ENCODE measurements at places on chromosomes 2 and 18.

DNA sequence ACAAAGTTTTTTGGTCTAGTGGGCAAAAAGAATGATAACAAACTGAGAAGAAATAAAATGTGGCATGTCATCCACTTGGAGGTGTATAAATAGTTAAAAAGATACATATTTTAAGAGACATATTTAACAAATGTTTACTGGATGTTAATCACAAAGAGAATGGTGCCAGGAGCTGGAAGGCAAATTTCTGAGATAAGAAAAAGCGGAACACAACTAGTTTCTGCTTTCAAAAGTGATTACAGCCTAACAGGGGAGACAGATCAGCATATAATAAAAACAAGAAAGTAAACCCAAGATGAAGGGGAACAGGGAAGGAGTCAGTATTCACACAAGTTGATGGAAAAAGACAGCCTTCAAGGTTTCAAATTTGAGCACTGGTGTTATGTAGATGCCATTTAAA, 91.3 kb downstream of the OLA1 start:
- DNase-seq, result no peak

- DNase-seq, result no peak
Measured at GRCh38 chr18:24263050-24263449, 124.2 kb downstream of the CABYR start.

- DNase-seq, result no peak
Measured at GRCh38 chr2:152427902-152428301, 92.9 kb downstream of the FMNL2 start.

GRCh38 chr2:71944806-71945602, 202.7 kb downstream of the CYP26B1 start:
- no peak for DNase-seq

GRCh38 chr2:224022486-224022885, 16.6 kb downstream of the SERPINE2 start:
- DNase-seq, result no peak

GRCh38 chr18:66575263-66575662, 28.6 kb downstream of the CDH19 start:
- DNase-seq, result no peak

DNA sequence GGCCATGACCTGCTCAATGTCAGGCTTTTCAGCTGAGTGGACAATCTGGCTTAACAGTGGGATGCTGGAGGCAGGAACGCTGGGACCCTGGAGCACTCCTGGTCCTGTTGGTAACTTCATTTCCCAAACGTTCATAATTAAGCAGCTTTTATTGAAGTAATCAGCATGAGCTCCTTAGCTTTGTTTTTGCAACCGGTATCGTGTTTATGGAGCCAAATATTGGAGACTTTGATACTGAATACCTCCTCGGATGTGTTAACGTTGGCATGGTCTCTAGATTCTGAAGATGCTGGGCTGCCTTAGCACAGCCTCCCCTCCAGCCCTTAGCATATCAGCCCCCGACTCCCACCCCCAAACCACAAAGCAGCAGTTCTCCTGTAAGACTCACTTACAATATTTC, 60.7 kb downstream of the OSR1 start:
- no peak for DNase-seq

- no peak for DNase-seq
Measured at GRCh38 chr18:54382733-54383252, 25.1 kb downstream of the C18orf54 start.

- no peak for DNase-seq
Measured at GRCh38 chr18:910247-910646, 5.6 kb downstream of the ADCYAP1 start.

GRCh38 chr2:203804764-203805485, 62.6 kb upstream of the CTLA4 start:
- no peak for DNase-seq

- DNase-seq, result no peak
Measured at GRCh38 chr2:219570194-219570923, 980 bp downstream of the OBSL1 start.

DNA sequence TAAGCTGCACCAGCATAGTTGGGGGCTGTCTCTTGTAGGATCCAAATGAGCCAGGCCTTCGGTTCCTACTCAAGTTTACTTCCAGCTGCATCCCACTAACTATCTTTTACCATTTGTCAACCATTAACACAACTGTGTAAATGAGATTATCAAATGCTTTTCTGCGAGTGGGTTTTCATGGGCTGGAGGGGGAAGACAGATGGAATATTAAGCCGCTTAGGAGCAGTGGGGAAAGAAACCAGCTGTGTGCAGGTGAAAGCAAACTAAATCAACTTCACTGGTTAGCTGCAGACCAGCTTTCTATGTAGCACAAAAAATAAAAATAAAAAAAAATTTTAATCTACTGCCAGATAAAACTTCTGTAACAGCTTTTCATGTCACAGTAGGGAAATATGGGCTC, 307.3 kb upstream of the FBXO11 start:
- DNase-seq, result no peak

DNA sequence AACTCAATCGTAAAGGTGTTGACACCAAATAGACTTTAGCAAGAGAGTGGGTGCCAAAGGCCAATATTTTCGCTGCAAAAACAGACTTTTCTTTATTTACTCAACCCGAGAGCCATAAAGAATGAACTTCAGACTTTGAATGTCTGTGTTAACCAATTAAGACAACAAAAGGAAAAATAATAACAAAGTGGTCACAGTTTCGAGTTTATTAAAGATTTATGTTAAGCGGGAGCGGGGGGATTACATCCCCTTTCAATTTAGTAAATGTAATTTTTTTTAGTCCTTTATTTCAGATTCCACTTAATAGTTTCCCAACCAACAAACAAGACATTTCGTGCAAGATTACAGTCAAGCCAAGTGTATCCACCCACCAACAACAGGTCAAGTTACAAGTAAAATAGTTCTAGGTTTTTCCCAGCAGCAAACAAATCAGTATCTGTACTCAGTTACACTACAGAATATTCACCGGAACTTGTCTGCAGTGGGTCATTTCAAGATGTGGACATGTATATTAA, 9.0 kb downstream of the CDH2 start:
- no peak for DNase-seq

GRCh38 chr2:127515383-127515915, 10.8 kb downstream of the IWS1 start:
- no peak for DNase-seq

DNA sequence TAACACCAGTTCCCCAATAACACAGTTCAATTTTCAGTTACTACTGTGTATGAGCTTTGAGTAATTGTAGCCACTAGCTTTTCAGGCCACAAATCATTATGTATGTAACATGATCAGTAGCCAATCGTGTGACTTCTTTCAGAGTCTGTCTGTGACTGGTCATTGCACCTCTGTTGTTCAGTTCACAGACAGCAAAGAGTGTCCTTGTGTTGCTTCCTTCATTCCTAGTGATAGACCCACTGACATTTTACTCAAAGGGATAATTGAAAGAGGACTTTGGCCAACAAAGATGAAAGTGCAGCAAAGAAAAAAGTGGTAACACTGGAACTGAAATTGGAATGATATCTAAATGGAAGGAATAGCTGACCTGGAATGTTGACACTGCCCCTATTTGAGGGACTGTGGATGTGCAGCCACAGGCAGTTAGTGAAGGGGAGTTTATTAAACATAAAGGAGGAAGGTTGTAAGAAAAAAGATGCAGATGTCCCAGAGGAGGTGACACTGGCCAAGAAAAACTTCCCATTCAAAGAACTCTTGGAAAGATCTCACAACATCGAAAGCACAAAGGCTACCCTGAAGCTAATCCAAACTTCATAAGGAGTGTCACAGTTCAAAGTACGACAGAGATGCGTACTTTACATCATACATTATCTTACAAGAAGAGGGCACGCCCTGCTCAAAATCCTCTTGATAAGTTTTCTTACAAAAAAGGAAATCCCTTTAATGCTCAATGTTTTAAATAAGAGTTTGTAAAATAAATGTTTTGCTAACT, 19.3 kb downstream of the TTC39C start:
- DNase-seq, result peak; percentile 8

GRCh38 chr2:191049728-191050639, 36.0 kb upstream of the STAT1 start:
- DNase-seq, result no peak

- no peak for DNase-seq
Measured at GRCh38 chr2:235937087-235937486, 231.1 kb downstream of the GBX2 start.

DNA sequence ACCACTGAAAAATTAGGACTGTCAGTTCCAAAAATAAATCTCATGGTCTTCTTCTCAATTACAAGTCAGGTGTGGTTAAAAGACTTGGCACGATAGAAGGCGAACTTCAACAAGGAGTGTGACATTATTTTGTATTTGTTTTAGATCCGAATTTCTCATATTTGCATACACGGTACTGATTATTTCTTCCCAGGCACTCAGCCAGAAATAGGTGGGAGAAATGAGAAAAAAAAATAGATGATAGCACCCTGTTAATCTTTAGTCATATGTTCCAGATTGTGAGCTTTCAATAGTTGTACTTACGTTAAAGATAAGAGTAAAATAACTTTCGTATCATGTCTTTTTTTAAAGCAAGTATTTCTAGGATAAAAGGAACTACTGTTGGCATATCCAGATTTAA, 106.1 kb downstream of the DTNA start:
- no peak for DNase-seq

- no peak for DNase-seq
Measured at GRCh38 chr2:173496746-173497145, 142.1 kb downstream of the CDCA7 start.

DNA sequence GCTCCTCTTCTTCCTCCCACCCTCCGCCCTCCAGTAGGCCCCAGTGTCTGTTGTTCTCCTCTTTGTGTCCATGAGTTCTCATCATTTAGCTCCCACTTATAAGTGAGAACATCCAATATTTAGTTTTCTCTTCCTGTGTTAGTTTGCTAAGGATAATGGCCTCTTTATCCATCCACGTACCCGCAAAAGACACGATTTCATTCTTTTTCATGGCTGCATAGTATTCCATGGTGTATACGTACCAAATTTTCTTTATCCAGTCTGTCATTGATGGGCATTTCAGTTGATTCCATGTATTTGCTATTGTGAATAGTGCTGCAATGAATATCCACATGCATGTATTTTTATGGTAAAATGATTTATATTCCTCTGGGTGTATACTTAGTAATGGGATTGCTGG, 82.2 kb downstream of the COPS8 start:
- DNase-seq, result no peak

DNA sequence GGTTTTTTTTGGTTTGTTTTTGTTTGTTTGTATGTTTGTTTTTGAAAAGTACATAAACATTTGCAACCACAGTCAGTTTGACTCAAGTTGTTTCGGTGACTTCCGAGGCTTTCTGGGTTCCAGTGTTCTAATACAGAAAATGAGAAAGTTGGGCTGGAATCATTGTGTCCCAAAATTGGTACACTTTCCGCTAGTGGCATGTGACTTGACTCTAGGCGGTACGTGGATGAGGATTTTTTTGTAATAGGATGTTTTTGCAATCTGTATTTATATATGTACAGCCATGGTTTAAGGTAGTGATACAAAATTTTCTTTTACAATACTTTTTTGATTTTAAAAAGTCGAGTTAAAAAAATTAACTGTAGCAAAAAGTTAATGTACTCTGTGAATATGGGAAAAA, 1.7 kb downstream of the MFF start:
- no peak for DNase-seq

DNA sequence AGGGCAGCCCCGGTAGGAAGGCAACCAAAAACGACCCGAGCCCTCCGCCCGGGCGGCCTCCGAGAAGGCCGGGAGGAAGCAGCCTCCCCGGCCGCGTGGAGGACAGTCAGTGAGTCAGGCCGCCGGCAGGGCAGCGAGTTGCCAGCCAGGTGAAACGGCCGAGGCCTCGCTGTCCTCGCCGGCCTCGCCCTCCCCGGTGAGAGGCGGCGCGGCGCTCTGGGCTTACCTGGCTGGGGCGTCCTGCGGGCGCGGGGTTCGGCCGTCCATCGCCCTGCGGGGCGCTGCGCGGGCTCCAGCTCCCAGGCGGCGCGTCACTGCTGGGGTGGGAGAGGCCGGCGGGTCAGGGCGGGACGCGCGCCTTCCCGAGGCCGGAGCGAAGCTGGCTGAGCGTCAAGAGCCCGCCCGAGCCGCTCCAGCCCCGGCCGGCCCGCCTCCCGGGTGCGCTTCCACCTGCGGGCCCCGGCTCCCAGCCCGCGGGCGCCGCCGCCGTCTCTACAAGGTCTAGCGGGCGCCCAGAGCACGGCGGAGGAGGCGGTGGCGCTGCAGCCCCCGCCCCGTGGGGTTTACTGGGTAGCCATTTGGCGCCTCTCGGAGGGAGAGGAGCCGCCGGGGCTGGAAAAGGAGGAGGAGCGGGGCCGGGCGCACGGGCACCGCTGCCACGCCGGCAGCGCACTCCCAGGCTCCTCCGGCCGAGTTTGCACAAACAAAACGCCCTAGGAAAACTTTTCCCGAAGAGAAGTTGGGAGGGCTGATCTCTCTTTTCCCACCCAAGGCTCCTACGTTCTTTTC, 499 bp downstream of the COBLL1 start:
- peak; percentile 38 for DNase-seq

GRCh38 chr2:218230882-218231281, 13.9 kb downstream of the ARPC2 start:
- DNase-seq, result no peak

DNA sequence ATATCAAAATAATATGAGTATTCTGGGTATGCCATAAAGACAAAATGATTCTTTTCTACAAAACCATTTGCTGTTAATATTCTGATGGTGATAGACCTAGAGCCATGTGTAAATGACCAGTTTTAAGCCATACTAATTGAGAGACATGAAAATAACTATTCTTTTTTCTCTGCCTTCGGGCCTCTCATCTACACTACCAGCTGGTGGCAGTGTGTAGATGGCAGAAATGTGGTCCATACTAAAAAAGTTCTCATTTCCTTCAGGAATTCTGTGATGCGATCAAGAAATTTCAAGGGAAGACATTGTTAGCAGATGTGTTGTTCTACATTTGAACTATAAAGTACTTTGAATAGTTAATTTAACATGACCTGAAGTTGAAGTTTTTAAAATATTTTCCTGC, 485.2 kb downstream of the TRIB2 start:
- no peak for DNase-seq

DNA sequence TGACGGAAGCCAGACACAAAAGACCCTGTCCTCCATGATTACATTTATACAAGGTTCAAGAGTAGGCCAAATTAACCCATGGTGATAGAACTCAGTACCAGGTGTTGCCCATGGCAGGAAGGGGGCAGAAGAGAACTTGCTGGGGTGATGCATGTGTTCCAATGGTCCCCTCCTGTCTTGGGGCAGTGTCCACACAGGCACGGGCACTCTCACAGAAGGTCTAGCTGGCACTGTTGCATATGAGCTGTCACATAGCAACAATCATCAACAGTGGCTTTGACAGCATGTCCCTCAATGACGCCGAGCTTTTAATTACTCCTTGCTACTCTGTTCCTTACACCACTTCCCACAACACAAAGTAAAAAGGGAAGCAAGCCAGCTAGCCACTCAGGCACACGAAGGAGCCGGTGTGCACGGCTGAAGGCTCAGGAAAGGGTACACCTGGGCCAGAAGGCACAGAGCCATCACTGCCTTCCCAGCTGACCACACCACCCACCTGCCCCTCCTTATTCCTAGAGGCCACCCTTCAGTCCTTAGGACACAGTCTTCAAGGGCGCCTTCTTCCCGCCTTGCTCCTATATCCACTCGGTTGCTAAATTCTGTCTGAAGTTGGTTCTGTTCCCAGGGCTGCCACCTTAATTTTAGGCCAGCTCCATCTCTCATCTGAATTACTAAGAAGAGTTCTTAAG, 28.9 kb downstream of the RPL31 start:
- DNase-seq, result no peak

GRCh38 chr18:62614494-62614893, 91.7 kb downstream of the ZCCHC2 start:
- DNase-seq, result no peak

GRCh38 chr2:145055651-145056050, 535.7 kb upstream of the ZEB2 start:
- no peak for DNase-seq

GRCh38 chr2:201786471-201786870, 5.7 kb upstream of the ALS2 start:
- no peak for DNase-seq

Measured in foreskin melanocyte (primary cell).